Activated T-helper 1 cell treated with anti-CD3 and anti-CD28 coated beads, Interleukin-2, amount 50 U/mL, for 16 hours (primary cell): ENCODE measurements at places on chromosomes 4 and X.

DNA sequence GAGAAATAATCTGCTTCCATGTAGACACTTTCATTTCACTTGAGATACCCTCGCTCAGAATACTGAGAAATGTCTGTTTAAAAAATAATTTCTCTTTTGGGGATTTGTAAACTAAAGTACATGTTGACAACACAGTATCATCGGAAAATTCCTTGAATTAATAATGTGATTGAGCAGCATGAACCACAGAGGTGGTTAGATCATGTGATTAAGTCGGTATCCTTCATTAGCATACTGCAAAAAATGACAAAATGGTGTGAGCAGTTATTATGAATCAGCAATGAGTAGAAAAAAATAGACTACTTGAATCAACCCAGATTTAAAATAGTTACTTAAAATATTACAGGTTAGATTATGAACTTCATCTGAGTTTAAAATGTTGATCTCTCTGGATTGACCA, 14.1 kb downstream of the MAP7D3 start:
- no peak for DNase-seq

- no peak for DNase-seq
Observed at GRCh38 chr4:41154814-41155177, 59.5 kb downstream of the APBB2 start.

DNA sequence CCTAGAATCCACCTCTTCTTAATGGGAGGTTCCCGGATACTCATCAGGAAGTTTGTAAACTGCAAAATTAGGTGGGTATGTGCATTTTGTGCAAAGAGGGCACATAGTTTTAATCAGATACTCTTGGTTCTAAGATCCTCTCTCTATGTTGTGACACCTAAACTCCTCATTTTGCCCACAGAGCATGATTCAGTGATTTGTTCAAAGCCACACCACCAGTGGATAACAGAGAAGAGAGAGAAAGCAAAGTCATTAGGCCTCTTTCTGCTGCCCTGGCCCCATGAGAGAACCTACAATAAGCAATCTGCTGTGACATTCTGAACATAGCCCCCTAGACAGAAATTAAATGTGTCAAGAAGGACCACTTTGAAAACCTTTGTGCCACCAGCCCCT, 72.3 kb upstream of the STIM2 start:
- DNase-seq = no peak

DNA sequence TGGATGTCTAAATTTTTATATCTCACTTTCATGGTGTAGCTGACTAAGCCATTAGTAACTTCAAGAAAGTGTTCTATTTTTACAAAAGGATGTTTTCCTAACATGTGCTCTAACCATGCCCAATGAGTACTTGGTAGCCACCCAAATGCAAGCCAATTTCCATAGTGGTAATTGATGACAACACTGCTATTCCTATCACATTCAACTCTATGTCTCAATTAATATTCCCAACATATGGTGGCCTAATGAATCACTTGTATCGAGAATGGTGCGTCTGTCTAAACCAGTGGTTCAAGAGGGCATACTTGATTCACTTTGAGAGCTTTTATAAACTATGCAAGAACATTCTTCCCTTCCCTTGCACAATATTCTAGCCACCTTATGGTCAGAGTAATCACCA, 112.9 kb upstream of the GPRIN3 start:
- DNase-seq = no peak

GRCh38 chr4:91497892-91498291, 805.9 kb upstream of the GRID2 start:
- no peak for DNase-seq

DNA sequence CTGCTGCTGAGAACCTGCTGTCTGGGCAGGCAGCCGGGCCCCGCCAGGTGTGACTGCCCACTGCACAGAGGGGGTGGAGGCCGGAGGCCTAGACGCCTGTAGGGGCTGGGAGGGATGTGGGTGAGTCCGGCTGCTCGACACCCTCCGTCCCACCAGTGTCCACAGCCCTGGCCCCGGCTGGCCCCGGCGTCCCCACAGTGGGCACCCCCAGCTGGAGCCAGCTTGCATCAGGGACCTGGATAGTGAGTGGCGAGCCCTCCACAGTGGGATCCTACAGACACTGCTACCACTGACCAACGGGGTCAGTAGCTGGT, 34.7 kb upstream of the SPON2 start:
- DNase-seq = no peak

- DNase-seq = no peak
Observed at GRCh38 chr4:154740462-154740861, 3.3 kb upstream of the LRAT start.

GRCh38 chr4:121913667-121914066, 38.2 kb downstream of the TRPC3 start:
- DNase-seq = no peak

- no peak for DNase-seq
Observed at GRCh38 chr4:81577392-81577791, 105.7 kb upstream of the RASGEF1B start.

DNA sequence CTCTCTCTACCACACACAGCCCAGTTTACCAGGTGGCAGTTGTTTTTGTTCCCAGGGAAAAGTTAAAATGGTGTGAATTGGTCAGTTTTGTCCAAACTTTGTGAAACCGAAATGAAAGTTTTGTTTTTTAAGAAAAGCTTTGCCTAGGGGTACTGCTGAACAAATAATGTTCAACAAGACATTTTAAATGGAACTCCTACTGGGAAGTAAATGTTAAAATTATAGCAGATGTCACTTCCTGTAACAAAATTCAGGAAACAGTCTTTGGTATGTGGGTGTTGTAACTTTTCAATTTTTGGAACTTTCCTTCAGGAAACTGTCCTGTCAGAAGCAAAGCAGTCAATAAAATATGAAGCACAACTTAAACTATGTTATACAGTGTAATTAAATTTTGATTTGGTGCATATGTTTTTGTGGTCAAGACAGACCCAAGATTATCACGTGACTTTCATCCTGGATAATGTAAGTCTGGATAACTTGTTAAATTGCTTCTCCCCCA, 79.5 kb downstream of the AFF1 start:
- DNase-seq = no peak

DNA sequence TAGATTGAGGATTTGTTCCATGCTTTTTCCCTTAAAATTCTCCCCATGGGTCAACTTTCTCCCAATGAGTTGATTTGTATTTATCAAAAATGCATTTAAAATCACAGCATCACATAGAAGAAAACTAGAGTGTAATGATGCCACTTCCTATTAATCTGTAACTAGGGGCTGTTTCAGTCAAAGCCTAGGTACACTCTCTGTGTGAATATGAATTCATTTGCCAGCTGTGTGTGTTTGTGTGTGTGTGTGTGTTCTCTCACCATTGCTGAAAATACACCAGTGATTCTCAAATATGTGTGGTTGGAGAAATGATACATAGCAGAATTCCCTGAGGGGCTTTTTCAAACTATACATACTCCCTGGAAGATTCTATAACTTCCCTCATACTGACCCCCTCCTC, 546.5 kb downstream of the KLHL13 start:
- no peak for DNase-seq

GRCh38 chr4:81307991-81308390, 93.0 kb upstream of the PRKG2 start:
- DNase-seq = no peak

GRCh38 chrX:134172588-134173259, 64.3 kb upstream of the CCDC160 start:
- no peak for DNase-seq

GRCh38 chr4:86720508-86721068, 126.5 kb downstream of the PTPN13 start:
- DNase-seq = no peak

- DNase-seq = no peak
Observed at GRCh38 chrX:41909068-41909467, 14.3 kb downstream of the CASK start.

DNA sequence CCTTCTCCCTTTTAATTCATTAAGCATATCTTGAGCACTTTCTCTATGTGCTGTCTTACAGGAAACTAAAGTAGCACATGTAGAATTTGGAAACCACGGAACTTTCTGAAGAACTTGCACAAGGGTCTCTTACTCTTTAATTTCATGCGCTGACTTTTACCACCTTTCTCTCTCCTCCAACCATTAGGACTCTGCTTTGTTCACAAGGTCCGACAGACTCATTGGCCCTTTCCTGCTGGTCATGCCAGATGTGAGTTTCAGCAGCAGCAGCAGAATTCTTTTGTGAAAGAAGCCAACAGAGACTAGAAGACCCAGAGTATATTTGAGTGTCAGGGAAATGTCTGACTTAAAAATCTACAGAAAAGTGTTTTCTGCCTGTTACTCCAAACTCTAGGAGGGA, 207.1 kb downstream of the GUCY2F start:
- no peak for DNase-seq

DNA sequence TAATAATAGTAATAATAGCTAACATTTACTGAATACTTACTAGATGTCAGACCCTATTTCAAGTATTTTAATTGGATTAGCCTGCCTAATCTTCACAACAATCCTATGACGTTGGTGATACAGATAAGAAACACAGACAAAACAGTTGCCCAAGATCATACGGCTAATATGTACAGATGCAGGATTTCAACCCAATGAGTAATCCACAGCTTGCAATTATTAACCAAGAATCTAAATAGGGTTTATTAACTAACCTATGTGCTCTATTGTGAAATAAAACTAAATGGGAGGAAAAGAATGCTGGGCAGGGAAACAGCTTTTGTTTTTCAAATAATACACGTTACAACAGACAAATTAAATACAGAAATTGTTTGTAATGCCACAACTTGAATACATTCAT, 23.4 kb downstream of the FBXO8 start:
- no peak for DNase-seq

DNA sequence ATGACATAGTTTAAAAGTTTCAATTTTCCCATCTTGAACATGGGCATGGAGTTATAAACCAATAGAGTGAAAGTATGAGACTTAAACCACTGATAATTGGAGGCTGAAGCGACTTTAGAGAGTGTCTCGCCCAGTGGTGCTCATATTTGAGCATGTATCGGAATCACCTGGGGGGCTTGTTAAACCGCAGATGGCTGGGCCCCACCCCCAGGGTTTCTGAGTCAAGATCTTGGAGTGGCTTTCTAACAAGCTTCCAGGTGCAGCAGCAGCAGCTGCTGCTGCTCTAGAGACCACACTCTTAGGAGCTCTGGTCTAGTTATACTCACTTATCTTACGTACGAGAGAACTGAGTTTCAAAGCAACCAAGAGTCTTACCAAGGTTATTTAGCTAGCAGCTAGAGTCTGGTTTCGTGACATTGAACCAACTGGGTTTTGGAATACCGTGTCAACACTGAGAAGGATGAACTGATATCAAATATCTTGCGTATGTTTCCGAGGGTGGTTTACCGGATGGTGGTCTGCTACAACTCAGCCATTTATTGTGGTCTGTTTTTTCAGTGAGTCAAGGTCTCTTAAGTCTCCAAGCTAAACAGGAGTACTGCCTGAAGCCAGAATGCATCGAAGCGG, 5.9 kb downstream of the PHEX start:
- no peak for DNase-seq

DNA sequence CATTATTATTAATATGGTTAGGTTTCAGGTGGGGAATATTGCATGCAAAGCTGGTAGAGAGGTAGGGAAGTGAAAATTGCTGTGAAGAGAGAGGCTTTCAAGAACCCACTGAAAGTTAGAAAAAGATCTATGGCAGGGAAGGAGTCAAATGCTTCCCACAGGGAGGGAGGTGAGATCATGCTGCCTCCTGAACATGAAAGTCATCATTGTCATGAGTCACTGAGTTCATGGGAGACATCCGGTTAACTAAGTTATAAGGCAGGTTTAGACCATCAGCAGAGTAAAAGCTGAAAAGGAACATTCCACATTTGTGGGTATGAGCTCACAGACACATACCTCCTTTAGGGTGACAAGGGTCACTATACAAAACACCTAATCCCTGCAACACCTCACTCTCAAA, 16.2 kb downstream of the GATB start:
- no peak for DNase-seq

GRCh38 chr4:89295415-89295927, 12.1 kb downstream of the GPRIN3 start:
- no peak for DNase-seq

- DNase-seq = no peak
Observed at GRCh38 chrX:41664908-41665307, 23.9 kb upstream of the GPR34 start.

DNA sequence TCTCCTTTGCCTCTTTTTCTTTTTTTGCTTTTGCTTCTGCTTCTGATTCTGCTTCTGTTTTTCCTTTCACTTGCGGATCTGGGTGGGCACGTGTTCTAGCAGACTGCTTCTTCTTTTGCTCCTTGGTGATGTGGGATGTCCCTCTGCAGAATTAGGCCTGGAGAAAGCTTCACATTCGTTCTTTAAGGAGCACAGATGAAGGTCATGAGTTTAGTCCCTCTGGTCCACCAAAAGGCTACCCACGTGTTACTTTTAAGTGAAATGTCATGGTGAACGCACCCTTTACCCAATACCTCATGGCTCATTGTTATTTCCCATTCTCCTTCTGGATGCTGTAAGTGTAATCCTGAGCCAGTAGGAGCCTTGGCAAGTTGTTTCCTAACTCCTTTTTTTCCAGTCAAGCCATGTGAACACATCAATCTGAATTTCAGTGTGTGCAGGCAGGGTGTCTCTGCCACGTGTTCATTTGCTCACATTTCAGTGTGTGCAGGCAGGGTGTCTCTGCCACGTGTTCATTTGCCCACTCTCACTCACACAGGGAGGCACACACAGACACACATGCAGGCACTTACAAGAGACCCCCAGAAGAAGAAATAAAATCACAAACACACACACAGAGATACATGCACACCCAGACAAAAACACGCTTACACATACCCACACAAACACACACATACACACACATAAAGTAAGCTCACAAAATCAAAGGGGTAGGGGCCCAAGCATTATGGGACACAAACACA, 36.9 kb downstream of the NBDY start:
- DNase-seq = no peak

DNA sequence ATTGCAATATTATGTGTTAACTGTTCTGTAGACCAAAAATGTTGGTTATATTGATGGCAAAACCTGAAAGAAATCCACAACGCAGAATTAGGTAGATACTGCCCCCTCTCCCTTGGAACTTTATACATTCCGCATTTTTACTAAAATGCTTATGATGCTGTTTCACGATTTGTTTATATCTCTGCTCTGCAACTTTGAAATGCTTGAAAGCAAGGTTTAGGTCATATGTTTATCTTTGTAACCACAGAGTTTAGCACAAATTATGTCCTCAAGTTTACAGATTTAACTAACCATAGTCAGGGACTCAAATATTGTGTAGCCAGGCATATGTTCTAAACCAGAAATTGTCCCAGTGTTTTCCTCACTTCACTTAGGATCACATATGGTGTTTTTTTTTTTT, 66.1 kb upstream of the H2AZ1 start:
- DNase-seq = no peak

DNA sequence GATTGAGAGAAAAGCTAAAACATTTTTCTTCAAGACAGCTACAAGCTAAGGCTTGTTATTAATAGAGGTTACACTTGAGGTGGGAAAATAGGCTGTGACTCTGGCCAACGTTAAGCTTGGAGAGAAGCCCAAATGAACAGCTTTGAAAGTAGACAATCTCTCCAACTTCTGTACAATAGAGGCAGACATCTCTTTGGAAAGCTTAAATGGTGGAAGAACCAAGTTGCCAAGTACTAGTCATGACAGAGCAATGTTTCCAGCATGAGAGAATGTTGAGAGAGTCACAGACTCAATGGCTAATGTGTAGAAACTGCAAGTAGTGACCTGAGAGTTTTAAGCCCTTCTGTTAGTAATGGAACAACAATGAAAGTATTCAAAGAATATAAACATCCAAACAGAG, 298.1 kb downstream of the INPP4B start:
- DNase-seq = no peak
